ENCODE measurements at places on chromosomes 1 and 21. TPM values are rescaled to one million over a fixed set of nuclear protein-coding genes. Genes with fewer than 3 reads are reported as not detected.

TLCD4 gene
- 0.22 TPM for total RNA-seq

UMODL1 gene
- total RNA-seq = 0.18 TPM

S100A14 gene
- not detected for total RNA-seq

C21orf58 gene
- total RNA-seq = 3.9 TPM

UBE2Q1 gene
- total RNA-seq = 111 TPM

NOC2L gene
- total RNA-seq = 83.4 TPM

C1orf122 gene
- total RNA-seq = 13.1 TPM

GIPC2 gene
- total RNA-seq = 0.18 TPM

AVPR1B gene
- not detected for total RNA-seq

THEM5 gene
- not detected for total RNA-seq

LCE6A gene
- not detected for total RNA-seq

PCP4 gene
- not detected for total RNA-seq

LENEP gene
- total RNA-seq = 1.3 TPM

GJA9 gene
- not detected for total RNA-seq

CCDC185 gene
- total RNA-seq = not detected

OR2L3 gene
- not detected for total RNA-seq

RGS18 gene
- total RNA-seq = 0.70 TPM

DSCAM gene
- total RNA-seq = not detected

CYP4A22 gene
- not detected for total RNA-seq
